ENCODE measurements at places on chromosomes 11 and 22. TPM values are rescaled to one million over a fixed set of nuclear protein-coding genes. Genes with fewer than 3 reads are reported as not detected.

Gene GAL3ST3
- not detected for total RNA-seq

Gene FGF19
- not detected for total RNA-seq

Gene LYVE1
- not detected for total RNA-seq

Gene OR8D1
- total RNA-seq, result not detected

Gene CTSC
- 79.1 TPM for total RNA-seq

Gene PIH1D2
- total RNA-seq, result 2.0 TPM

Gene GUCY1A2
- 0.12 TPM for total RNA-seq

Gene CELSR1
- 69.2 TPM for total RNA-seq

DNA sequence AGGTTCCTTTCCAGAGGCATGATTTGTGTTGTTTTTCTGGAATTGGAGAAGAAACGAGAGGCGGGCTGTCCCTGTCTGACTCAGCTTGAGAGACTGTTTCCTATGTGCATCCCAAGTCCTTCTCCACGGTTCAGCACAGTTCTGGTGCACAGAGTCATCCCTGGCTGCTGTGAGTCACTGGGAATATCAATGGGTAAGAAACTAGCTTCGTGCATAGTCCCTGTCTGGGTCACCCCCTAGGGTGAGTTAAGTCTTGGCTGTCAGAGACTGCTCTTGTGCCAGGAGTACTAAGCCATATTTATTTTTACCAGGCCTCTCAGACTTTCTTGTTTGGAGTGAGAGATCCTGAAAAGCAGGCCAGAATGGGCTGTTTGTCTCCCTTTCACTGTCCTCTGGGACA, 2.4 kb upstream of the LRP4 start:
- peak; percentile 78 for DNase-seq

- no peak for DNase-seq
These were observed 928 bp downstream of the FBXO7 start for GRCh38 chr22:32475468-32476010.

DNA sequence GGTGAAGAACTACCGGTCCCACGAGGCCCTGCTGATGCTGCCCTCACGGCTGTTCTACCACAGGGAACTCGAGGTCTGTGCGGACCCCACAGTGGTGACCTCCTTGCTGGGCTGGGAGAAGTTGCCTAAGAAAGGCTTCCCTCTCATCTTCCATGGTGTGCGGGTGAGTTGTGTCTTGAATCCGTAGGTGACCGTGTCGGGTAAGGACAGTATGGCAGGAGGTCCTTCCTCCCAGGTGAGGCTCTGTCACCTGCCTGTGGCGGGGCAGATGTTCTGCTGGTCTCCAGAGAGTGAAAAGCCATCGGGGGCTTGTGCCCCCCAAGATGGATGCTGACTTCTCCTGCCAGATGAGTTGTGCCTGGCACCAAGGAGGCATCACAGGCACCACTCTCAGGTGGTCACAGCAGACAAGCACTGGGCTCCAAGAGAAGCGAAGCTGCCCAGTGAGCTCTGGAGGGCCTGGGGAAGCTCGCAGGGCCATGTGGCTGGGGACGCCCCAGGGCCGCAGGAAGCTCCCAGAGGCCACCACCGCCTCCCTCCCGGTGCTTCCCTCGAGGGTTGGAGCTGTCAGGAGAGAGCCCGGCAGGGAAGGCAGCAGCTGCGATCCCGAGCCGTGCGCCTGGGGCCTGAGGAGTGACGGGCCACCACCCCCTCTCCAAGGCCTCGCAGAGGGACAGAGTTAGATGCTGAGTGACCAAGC, 17.3 kb upstream of the PANX2 start:
- no peak for DNase-seq

- DNase-seq, result no peak
These were observed 93.2 kb downstream of the FAR1 start for GRCh38 chr11:13761716-13762115.

DNA sequence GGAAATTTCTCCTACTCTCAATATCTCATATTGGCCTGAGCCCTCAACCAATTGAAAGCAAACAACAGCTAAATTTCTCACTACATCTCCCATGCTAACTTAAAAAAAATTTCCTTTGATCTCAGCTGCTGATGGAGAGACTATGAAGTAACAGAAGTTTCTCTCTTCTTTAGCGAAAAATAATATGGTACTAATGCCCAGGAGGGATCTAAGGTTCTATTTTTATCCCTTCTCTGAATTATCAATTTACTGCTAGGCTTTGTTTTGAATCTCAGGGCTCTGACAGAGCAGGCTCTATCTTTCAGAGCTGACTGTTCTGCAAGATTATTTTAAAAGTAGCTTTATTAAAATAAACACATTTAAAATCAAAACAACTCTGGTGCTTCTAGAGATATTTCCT, 558.6 kb downstream of the KCNA4 start:
- DNase-seq, result no peak

DNA sequence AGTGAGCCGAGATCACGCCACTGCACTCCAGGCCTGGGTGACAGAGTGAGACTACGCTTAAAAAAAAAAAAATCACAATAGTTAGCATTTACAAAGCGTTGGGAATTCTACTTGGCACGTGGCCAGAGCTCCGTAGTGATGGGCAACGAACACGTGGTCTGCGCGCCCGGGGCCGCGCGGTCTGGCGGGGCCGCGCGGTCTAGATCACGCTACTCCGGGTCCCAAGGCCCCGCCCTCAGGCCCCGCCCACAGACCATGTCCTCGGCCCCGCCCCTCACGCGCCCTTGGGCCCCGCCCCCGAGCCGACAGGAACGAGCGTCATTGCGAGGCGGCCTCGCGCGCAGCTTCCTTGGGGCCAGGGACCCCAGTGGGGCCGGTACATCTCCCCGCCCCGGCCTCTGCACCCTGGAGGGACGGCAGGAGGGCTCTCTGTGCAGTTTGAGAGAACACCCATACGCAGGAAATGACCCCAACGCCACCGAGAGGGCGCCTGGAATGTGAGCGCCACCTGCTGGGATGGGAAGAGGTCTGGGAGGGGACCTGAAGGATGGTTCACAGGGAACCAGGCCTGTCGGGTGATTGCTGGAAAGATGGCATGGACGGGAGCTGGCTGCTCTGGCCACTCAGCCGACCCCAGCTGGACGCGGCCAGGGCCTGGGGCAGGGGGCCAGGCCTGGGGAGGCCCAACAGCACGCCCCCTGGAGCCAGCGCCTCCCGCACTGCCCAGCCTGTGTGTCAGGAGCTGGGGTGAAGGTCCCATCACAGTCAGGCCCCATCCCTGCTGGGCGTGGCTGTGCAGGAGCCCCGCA, 2.0 kb upstream of the PTDSS2 start:
- DNase-seq, result peak; percentile 93

GRCh38 chr11:15897211-15897960, 459.0 kb downstream of the SOX6 start:
- DNase-seq, result peak; percentile 47

DNA sequence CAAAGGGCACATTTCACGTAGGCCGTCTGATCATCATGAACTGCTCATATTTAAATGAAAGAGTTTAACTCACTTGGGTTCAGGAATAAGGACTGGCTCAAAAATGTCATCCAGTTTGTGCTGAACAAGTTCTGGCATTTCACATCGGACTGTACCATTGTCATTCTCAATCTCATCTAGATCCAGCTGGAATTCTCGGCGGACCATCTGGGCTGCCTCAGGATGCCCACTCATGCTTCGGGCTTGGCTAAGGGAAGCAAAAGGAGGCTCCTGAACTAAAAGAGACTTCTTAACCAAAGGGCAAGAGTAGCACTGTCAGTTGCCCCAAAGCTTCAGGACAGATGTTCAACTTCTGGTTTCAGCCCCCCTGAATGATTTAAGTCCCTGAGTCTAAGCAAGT, 40.2 kb downstream of the F2 start:
- no peak for DNase-seq

- peak; percentile 61 for DNase-seq
These were observed 12.5 kb downstream of the KMT5B start for GRCh38 chr11:68200639-68201038.

DNA sequence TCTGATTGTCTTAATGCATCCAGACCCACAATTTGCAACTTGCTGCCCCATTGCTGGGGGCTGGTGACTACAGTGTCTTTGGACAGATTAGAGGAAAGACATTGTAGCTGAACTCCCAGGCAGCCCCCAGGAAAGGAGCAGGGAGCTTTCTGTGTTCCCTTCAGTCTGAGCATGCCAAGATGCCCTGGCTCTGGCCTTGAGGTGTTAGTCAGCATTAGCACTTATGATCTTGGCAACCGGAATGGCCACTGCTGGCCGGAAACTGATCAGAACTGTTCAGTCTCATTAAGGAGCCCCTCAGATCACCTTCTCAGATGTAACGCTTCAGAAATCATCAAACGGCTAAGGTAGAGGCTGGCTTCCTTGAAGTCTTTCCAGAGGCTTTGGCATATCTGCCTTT, 195.2 kb downstream of the NAV2 start:
- DNase-seq, result no peak

Measured in MCF 10A (cell line).